ENCODE measurements at places on chromosomes 12 and 14. TPM values are rescaled to one million over a fixed set of nuclear protein-coding genes. Genes with fewer than 3 reads are reported as not detected.

ZC2HC1C gene
- total RNA-seq = 0.33 TPM

SGPP1 gene
- 11.4 TPM for total RNA-seq

FOXM1 gene
- 1.3 TPM for total RNA-seq

PMCH gene
- total RNA-seq = not detected

SLC6A15 gene
- 1.0 TPM for total RNA-seq

LRRC10 gene
- not detected for total RNA-seq

KLHL33 gene
- total RNA-seq = 0.09 TPM

FAM90A1 gene
- total RNA-seq = not detected

CLEC14A gene
- 83.6 TPM for total RNA-seq

TSHR gene
- total RNA-seq = not detected

TAS2R8 gene
- 0.11 TPM for total RNA-seq

CPSF2 gene
- 21.9 TPM for total RNA-seq

Measured in dermis lymphatic vessel endothelial cell (primary cell).